ENCODE measurements at places on chromosomes 5 and 9.

DNA sequence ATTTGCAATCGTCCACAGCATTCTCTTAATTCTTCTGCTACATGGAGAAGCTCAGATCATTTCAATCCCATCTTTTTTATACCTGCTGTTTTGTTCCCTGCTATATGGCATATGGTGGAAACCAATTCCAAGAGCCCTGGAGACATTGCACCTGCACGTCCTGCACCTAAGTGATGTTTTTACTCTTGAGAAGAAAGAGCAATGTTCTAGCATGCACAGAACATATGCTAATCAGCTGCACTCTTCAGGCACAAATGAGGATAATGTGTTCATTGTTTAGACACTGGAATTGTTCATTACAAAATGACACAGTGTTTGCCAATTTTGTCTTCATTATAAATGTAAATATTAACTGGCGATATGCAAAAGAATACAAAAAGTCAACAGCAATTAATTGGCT lies 935.8 kb downstream of the TLE4 start:
- no peak for DNase-seq

DNA sequence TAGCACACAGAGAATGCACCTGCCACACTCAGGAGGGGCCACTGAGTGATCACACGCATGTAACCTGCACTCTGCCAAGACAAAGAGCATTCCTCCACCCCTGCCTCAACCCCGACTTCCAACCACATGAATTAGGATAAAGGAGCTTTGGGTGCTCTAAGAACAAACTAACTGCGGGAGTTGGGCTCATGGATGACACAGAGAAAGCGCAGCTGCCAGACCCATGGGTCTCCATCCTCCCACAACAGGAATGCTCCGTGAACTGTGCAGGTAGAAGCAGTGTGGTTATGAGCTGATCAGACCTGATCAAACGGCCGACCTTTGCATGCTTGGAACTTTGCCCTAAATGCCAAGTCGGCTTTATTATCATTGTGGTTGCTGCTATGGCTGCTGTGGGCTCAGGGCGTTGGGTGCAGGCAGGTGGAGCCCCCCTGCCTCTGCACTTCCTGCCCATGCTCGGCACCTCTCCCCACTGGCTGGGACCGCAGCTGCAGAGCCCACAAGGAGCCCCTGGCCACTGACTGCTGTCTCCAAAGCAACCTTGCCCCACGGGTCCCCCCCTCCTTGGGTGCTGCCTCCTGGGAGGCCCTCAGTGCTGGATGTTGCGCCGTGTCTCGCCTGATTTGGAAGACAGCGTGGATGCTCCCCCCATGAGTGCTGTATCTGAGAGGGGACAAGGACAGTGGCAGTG lies 2.6 kb upstream of the SLC6A3 start:
- no peak for DNase-seq

DNA sequence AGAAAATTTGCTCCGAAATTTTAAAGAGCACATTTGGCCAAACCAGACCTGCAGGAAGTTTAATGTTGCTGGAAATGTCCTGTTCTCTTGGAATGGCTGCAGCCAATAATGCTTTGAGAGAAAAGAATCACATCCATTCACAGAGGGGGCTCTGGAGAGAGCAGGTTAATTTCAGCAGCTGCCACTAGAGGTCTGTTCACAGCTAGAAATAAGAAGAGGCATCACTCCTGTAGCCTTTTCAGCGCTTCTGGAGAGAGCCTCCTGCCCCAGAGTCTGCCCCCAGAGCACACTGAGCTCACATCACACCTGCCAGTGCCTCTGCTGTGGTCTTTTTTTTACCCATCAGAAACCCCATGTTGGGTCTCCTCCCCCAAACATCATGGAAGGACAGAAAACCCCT lies 124.8 kb upstream of the RAD23B start:
- no peak for DNase-seq

- no peak for DNase-seq
Measured at GRCh38 chr5:111762895-111763294, 5.9 kb upstream of the NREP start.

DNA sequence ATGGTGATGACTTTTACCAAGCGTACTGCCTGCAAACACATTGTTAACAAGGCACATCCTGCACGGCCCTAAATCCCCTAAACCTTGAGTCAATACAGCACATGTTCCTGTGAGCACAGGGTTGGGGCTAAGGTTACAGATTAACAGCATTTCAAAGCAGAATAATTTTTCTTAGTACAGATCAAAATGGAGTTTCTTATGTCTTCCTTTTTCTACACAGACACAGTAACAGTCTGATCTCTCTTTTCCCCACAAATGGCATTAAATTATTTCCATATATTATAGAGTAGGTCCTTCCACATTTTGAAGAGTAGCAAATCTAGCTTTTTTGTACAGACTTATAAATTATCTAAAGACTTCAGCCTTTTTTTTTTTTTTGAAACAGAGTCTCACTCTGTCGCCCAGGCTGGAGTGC lies 1.6 kb upstream of the TMEM141 start:
- DNase-seq, result no peak

DNA sequence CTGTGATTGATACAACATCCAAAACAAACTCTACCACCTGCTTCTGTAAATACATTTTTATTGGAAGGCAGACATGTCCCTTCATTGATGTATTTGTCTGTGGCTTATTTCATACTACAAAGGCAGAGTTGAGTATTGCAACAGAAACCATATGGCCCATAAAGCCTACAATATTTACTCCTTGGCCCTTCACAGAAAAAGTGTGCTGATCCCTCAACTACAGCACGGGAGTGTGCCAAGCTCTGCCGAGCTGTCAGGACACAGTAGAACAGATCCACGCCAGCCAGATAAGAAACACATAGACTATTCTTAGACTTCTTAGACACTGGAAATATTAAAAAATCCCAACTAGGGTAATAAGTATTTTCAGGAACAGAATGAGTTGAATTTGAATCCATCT lies 13.2 kb downstream of the TICAM2 start:
- DNase-seq, result no peak

DNA sequence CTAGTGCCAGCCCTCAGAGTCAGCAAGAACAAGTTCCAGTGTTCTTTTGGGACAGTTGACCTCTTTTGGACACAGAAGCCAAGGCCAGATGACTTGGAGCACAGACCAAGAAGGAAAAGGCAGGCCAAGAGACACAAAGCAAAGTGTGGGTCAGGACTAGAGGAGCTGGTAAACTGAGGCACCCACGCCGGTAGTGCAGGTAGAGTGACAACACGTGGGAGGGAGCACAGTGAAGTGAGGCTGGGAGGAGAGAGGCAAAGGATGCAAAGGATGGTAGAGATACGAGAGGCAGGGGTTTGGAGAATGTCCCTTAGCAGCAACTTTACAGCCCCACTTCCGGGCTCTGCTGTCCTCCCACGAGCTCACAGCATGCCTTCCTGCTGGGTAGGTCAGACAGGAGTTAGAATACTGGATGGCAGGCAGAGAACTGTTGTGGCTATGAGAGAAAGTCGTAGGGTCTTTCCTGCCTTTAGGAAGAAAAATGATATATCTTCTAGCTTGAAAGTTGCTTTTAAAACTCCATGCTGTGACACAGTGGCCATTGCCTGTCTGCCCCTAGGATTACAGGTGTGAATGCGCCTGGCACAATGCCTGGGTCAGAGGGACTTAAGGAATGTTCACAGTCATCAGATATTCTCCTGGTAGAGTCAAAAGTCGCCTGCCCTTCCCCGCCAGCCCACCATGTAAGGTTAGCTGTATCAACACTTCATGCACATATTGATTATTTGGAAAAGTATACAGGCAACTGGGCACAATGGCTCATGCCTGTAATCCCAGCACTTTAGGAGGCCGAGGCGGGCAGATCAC lies 97.9 kb downstream of the PDE8B start:
- DNase-seq, result no peak

DNA sequence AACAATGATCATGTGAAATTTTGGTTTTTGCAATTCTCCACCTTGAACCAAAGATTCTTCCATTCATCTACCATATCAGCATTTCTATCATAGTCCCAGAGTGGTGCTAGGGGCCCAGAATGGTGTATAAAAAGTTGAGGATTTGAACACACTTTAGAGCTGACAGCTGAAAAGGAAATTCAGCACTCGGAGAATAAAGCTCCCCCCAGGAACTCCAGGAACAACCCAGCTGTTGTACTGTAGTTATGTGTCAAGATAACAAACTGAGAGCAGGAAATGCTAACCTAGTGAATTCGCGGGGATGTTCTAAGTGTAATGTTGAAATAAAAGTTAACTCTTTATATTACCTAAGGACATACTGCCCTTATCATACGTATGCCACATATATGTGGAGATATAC lies 216.7 kb downstream of the NFIB start:
- no peak for DNase-seq

Measured in T follicular helper cell (primary cell).